ENCODE measurements at places on chromosomes 7 and 10.

- DNase-seq = no peak
These were observed 2.5 kb downstream of the CCDC6 start for GRCh38 chr10:59903871-59904270.

GRCh38 chr10:94183666-94184264, 179.0 kb downstream of the NOC3L start:
- no peak for DNase-seq

- no peak for DNase-seq
These were observed 22.6 kb upstream of the CPN1 start for GRCh38 chr10:100104300-100104699.

GRCh38 chr7:86904949-86905834, 154.3 kb downstream of the ELAPOR2 start:
- no peak for DNase-seq

DNA sequence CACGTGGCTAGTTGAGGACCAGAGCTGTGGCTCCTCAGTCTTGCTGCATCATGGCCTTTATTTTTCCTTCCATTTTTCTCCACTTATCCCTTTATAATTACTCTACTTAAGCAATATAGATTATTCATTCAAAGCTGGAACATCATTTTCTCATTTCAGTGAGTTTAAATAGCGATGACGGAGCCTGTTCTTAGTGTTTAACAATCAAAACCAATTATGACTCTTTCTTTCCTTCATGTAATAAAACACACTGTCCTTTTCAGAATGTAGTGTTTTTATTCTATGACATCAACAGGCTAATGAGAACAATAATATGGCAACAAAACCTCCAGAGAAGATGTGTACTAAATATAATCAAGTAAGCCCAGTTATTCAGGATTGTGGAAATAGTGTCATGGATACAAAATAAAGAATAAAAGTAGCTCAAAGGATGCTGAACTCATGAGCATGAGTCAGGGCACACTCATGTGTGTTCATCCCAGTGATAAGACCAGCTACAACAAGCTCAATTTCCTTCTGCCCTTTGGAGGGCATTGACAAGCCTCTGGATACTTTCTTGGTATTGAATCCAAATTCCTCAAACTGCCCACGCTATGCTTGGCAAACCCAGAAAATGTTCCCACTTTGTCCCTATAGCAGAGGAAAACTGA, 188.4 kb downstream of the CYP26A1 start:
- no peak for DNase-seq

- no peak for DNase-seq
These were observed 77.4 kb downstream of the CALN1 start for GRCh38 chr7:72334698-72335097.

DNA sequence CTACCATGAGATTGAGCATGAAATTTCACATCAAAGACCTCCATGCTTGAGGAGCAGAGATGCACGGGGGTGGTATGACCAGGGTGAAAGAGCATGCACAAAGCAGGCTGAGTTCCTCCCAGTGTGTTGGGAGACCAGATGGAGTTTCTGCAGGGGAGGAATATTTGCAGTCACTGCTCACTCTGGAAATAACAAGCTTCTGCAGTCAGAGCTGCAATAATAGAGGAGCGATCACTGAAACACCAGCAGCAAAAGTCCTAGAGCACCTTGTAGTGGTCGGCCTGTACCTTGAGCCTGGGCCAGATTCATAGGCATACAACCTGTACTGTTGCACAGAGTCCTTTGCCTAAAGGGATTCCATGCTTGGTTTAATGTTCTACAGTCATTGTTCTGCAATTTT, 184.5 kb upstream of the SP8 start:
- no peak for DNase-seq

- peak; percentile 62 for DNase-seq
These were observed 20.3 kb upstream of the KLF6 start for GRCh38 chr10:3805201-3805790.

- peak; percentile 14 for DNase-seq
These were observed 19.5 kb upstream of the GNA12 start for GRCh38 chr7:2863461-2864066.
